T-helper 17 cell (primary cell): ENCODE measurements at places on chromosomes 2 and 18. TPM values are rescaled to one million over a fixed set of nuclear protein-coding genes. Genes with fewer than 3 reads are reported as not detected.

The SPDYA gene
- 11.2 TPM for total RNA-seq

The NEU2 gene
- not detected for total RNA-seq

The DSG2 gene
- not detected for total RNA-seq

The SATB2 gene
- 0.05 TPM for total RNA-seq

The UGT1A9 gene
- total RNA-seq: not detected

The ANAPC1 gene
- 50.6 TPM for total RNA-seq

The HNMT gene
- total RNA-seq: 0.47 TPM

The PSD4 gene
- total RNA-seq: 141 TPM

The C2orf49 gene
- total RNA-seq: 18.1 TPM

The ANKRD30B gene
- total RNA-seq: not detected

The NRP2 gene
- 3.1 TPM for total RNA-seq

The EIF4E2 gene
- 58.8 TPM for total RNA-seq

The OXER1 gene
- total RNA-seq: 0.25 TPM

The SMYD1 gene
- not detected for total RNA-seq

The UGT1A7 gene
- not detected for total RNA-seq

The INHA gene
- not detected for total RNA-seq

The SIX3 gene
- total RNA-seq: not detected

The GDF7 gene
- total RNA-seq: 0.72 TPM

The MYO5B gene
- total RNA-seq: 0.12 TPM

The HSPE1 gene
- total RNA-seq: 74.6 TPM

The KLHL41 gene
- total RNA-seq: not detected

The NEURL3 gene
- total RNA-seq: 0.44 TPM

The IL1A gene
- 0.44 TPM for total RNA-seq

The LOXHD1 gene
- 0.30 TPM for total RNA-seq

The PMAIP1 gene
- 139 TPM for total RNA-seq

The SERPINB12 gene
- not detected for total RNA-seq

The PDE6D gene
- total RNA-seq: 21.6 TPM

The GULP1 gene
- total RNA-seq: not detected

The INPP5D gene
- total RNA-seq: 184 TPM

The GALNT14 gene
- not detected for total RNA-seq
